ENCODE measurements at places on chromosomes 13 and 19. TPM values are rescaled to one million over a fixed set of nuclear protein-coding genes. Genes with fewer than 3 reads are reported as not detected.

GRCh38 chr13:31462766-31463165 is 263.0 kb downstream of the B3GLCT start:
- no peaks in the 10 kb centered on the region for H3K36me3 ChIP-seq
- H3K4me3 ChIP-seq, result no peak overlapping the region
- H3K27ac ChIP-seq, result no peak overlapping the region
- no peaks in the 10 kb centered on the region for H3K4me1 ChIP-seq
- DNase-seq, result no peak

- no peak overlapping the region for H3K4me3 ChIP-seq
- no peaks in the 10 kb centered on the region for H3K27me3 ChIP-seq
- no peaks in the 10 kb centered on the region for H3K4me1 ChIP-seq
- H3K27ac ChIP-seq, result no peak overlapping the region
Measured at GRCh38 chr13:34926508-34926907, 15.6 kb upstream of the NBEA start.

GRCh38 chr13:27708325-27708724 is 84.0 kb upstream of the GSX1 start:
- H3K27me3 ChIP-seq, result no peaks in the 10 kb centered on the region
- DNase-seq, result no peak
- H3K4me3 ChIP-seq, result no peak overlapping the region
- H3K27ac ChIP-seq, result no peak overlapping the region
- H3K36me3 ChIP-seq, result no peaks in the 10 kb centered on the region

DNA sequence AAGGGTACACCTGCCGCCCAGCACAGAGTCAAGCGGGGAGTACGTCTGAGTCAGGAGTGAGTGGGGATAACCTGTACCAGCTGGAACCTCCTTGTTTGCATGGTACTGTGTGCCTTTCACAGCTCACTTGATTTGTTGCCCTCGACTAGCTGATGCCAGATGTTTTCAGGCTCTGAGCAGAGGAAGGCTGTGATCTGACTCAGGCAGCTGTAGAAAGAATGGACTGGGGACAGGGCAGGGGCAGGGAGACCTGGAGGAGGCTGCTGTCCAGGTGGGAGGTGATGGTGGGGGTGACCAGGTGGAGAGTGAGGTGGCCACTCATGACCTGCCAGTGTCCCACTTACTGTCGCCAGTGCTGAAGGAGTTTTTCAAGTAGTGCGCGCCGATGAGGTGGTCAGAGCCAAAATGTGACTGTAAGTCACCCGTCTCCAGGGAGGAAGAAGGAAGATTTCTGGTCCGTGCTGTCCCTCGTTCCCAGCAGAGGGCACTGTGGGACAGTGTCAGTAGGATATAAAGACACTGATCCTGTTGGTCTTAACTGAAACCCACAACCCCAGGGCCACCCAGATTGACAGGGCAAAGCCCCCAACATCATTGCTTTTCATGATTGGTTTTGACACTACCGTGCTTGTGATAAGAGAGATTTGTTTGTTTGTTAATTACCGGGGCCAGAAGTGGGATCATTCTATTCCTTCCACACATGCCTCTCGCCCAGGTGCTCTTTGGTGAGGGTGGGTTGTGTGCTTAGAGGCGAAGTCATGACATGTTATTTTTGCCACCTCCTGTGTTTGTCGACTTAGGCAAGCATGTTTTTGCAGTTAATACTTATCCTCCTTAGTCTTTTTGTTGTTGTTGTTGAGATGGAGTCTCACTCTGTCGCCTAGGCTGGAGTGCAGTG is 128.4 kb downstream of the DPF1 start:
- DNase-seq, result peak; percentile 74
- no peak overlapping the region for H3K4me3 ChIP-seq
- H3K4me1 ChIP-seq, result no peaks in the 10 kb centered on the region
- H3K27me3 ChIP-seq, result no peaks in the 10 kb centered on the region

DNA sequence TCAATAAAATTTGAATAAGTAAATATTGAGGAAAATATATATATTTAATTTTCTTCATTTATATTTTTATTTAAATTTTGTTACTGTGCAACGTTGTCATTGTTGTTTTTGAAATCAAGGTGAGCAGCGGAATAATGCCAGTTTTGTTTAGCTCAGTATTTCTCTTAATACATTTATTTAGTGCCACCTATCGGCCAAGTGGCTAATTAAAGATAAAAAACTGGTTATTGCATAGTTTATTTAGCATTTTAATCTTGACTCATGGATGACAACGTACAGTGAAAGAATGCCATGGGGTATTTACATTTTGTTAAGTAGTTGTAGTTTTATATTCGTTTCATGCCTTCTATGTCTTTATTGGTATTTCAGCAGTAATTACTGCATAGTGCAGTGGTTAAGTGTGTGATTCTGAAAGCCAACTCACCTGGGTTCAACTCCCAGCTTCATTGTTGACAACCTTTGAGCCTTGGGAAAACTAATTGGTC is 265.9 kb downstream of the MYO16 start:
- H3K4me3 ChIP-seq, result no peak overlapping the region
- no peaks in the 10 kb centered on the region for H3K27me3 ChIP-seq
- no peak overlapping the region for H3K27ac ChIP-seq

DNA sequence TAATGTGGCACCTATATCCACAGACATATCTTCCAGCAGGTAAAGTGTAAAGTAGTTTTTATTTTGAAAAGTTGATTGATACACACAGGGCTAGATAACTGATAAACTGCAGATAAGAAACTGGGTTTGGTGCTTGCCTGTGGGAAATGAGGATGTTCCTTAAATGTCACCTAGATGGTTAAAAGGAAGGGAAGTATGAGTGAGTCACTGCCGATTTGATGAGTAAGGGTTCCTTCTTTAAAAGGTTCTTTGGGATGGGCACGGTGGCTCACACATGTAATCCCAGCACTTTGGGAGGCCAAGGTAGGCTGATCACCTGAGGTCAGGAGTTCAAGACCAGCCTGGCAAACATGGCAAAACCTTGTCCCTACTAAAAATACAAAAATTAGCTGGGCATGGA is 73.8 kb upstream of the FRY start:
- no peak overlapping the region for H3K27ac ChIP-seq
- no peak for DNase-seq
- H3K27me3 ChIP-seq, result no peaks in the 10 kb centered on the region
- no peak overlapping the region for H3K4me3 ChIP-seq
- peaks cover 4% of the 10 kb centered on the region for H3K4me1 ChIP-seq

DNA sequence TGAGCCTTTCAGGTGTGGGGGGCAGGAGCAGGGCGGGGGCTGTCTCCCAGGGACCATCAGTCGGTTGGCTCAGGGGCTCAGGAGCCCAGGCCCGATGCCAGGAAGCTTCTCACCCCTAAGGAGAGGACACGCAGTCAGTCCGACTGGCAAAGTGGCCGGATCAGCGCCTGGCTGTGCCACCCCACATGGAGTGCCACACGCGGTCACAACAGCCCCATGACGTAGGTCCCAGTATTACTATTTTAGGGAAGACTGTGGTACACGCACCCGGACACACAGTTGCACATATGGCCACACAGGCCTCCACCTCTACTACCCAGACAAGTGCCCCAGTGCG is 29.3 kb upstream of the GRTP1 start:
- H3K27me3 ChIP-seq, result no peaks in the 10 kb centered on the region
- no peaks in the 10 kb centered on the region for H3K36me3 ChIP-seq
- DNase-seq, result no peak
- H3K27ac ChIP-seq, result no peak overlapping the region
- H3K4me1 ChIP-seq, result peaks cover 10% of the 10 kb centered on the region

GRCh38 chr19:39212375-39212742 is 8.3 kb upstream of the SYCN start:
- no peaks in the 10 kb centered on the region for H3K4me1 ChIP-seq
- no peaks in the 10 kb centered on the region for H3K36me3 ChIP-seq
- H3K4me3 ChIP-seq, result no peak overlapping the region
- no peak overlapping the region for H3K27ac ChIP-seq
- DNase-seq, result peak; percentile 18

GRCh38 chr19:47652285-47652684 is 43.4 kb downstream of the BICRA start:
- no peak overlapping the region for H3K4me3 ChIP-seq
- H3K27ac ChIP-seq, result no peak overlapping the region
- H3K36me3 ChIP-seq, result no peaks in the 10 kb centered on the region
- H3K27me3 ChIP-seq, result no peaks in the 10 kb centered on the region
- no peaks in the 10 kb centered on the region for H3K4me1 ChIP-seq

DNA sequence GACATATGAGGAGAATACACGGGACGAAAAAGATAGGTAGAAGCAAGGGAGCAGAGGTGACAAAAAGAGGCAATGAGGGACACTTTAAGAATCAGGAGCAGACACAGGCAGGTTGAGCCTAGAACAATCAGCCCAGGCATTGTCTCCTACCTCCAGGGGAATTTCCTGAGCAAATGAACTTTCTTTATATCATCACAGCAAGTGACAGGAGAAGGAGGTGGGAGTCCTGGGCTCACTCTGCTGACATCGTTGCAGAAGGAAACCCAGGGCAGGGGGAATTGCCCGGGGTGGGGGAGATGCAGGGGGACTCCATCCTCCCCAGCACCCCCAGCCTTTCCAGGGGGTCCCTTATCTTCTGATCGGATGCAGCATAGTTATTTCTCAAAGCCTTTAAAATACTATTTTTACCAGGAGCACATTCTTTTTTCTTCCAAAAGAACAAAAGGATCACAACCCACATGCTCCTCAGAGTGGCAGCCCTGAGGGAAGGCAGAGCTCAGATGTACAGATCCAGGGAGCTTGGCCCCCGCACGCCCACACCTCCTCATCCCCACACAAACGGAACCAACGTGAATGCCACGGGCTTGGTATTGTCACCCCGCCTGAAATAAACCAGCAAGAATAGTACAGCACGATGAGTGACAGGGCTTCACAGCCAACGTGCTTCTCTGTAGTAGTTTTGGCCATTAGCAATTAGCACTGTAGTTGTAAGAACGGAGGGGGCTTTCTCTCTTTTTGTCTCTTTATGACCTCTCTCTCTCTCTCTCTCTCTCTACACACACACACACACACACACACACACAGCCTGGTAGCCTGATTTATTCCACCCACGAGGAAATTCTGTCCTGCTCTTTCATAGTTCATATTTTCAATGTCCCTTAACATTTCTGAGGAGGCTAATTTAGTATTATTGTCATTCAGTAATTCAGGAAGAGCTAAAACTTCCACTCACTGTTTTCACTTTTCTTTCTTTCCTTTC is 169.5 kb upstream of the UBL3 start:
- no peak for DNase-seq
- no peak overlapping the region for H3K4me3 ChIP-seq
- H3K36me3 ChIP-seq, result no peaks in the 10 kb centered on the region
- H3K4me1 ChIP-seq, result no peaks in the 10 kb centered on the region

DNA sequence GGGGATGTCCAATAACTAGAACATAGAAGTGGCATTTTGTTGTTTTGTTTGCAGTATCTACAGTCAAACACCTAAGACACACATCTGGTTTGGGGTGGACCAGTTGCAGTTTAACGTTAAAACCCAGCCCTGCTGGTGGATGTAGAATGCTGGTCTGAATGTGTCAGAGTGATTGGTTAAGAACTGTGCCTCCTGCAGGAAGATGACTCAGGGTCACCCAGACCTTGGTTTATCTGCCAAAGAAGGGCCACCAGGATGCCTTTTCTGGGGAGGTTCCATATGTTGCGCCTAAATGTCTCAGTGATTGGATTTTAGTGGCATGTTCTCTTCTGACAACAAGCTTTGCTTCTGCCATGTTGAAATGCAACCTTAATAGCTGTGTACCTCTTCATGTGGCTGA is 23.1 kb downstream of the ZNF536 start:
- H3K4me1 ChIP-seq, result no peaks in the 10 kb centered on the region
- H3K27ac ChIP-seq, result no peak overlapping the region
- DNase-seq, result no peak

DNA sequence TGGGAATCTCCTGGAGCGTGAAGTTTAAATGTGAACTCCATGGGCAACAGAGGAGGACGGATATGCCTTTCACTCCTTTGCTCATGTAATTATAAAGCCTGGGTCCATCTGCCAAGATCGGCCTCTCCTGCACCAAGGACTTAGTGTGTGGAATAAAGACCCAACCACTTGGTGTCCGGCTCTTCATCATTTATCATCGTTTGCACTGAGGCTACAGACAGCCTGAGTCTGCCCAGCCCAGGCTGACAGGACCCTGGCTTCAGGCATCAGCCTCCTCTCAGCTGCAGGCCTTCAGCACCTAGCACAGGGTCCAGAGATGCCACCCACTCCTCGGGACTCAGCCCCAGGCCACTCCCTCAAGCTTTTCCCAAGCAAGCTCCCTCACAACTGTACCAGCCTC is 206.8 kb upstream of the IPO5 start:
- no peak for DNase-seq
- no peak overlapping the region for H3K27ac ChIP-seq
- no peak overlapping the region for H3K4me3 ChIP-seq
- peaks cover 3% of the 10 kb centered on the region for H3K4me1 ChIP-seq
- no peaks in the 10 kb centered on the region for H3K27me3 ChIP-seq

GRCh38 chr13:19952850-19953249 is 5.7 kb upstream of the ZMYM2 start:
- H3K27ac ChIP-seq, result no peak overlapping the region
- no peaks in the 10 kb centered on the region for H3K36me3 ChIP-seq
- DNase-seq, result no peak
- no peak overlapping the region for H3K4me3 ChIP-seq

DNA sequence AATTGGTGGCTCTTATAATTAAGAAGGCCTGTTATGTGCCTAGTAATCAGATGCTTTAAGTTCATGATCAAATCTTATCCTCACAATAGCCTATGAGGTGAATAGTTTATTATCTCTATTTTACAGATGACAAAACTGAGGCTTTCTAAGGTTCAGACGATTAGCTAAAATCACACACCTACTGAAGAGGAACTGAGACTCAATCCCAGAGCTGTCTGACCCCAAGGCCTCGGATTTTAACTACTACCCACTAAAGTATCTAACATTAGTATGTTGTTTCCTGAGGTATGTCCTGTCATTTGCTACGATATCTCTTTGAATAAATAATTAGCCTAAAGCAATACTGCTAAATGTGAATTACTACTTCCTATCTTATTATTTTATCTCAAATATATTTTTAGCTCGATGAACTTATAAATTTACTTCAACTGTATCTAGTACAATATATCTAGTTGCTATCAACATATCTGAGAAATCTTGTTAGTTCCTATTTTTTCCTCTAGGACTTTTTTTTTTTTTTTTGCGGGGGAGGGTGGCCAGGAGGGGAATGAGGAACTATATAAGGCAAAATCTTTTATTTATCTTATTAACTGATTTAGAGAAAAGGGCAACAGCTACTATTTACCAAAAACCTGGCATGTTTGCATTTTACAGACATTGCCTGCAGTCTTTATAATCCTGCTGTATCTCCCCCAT is 118.5 kb downstream of the ABCC4 start:
- no peaks in the 10 kb centered on the region for H3K27me3 ChIP-seq
- H3K27ac ChIP-seq, result no peak overlapping the region
- H3K4me1 ChIP-seq, result peaks cover 9% of the 10 kb centered on the region
- no peak overlapping the region for H3K4me3 ChIP-seq
- H3K36me3 ChIP-seq, result no peaks in the 10 kb centered on the region
- no peak for DNase-seq

The KCNN4 gene
- 0.60 TPM for total RNA-seq

The IGFL2 gene
- total RNA-seq, result not detected

The ZNF582 gene
- total RNA-seq, result 10.1 TPM

The GFY gene
- 2.0 TPM for total RNA-seq

The PALM gene
- total RNA-seq, result 105 TPM

The PCP2 gene
- total RNA-seq, result 2.7 TPM

The KLHL1 gene
- not detected for total RNA-seq

The LSM4 gene
- total RNA-seq, result 446 TPM

The SYNGR4 gene
- total RNA-seq, result not detected

The EXOC3L2 gene
- total RNA-seq, result 2.2 TPM

The TDRD12 gene
- total RNA-seq, result not detected

The FSTL3 gene
- total RNA-seq, result 44.4 TPM

The HSD17B14 gene
- 43.1 TPM for total RNA-seq

The ZNF790 gene
- 14.7 TPM for total RNA-seq
